ENCODE measurements at places on chromosomes 5 and 9.

DNA sequence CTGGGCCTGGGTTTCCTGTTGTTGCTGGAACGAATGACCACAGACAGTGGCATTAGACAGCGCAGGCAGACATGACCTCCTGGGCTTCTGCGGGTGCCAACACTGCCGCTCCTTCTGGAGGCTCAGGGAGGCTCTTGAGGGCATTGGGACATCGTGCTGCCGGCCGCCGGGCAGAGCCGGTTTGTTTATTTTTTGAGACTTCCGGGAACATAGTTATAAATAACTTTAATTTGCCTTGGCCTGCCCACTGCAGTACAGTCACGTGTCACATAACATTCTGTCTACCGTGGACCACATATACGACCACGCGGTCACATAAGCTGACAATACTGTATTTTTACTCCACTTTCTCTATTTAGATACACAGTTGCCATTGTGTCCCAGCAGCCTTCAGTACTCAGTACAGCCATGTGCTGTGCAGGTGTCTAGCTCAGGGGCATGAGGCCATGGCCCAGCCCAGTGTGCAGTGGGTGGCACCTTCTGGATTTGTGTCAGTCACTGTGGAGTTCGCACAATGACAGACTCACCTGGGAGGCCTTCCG is 8.2 kb upstream of the TOR4A start:
- DNase-seq: no peak

DNA sequence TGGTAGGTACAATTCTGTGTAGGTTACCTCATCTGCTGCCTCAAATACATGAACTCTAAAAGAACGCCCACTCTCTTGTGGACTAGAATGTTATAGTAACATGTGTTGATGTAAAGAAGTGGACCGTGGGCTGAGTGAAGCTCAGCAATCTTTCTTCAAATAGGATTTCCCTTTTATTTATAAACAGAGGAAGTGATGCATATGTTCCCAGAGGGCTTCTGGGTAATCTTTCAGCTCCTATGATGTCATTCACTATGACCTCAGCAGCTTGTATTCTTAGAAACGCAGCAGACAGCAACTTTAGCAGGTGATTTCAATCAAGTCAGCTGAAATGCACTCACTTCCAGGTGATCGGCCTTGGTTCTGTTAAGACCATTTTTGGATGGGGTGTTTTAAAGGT is 14.4 kb downstream of the F2RL2 start:
- peak; percentile 70 for DNase-seq

GRCh38 chr9:70143394-70144130 is 99.9 kb downstream of the MAMDC2 start:
- DNase-seq: no peak

GRCh38 chr5:107674655-107675054 is 3.9 kb upstream of the EFNA5 start:
- peak; percentile 66 for DNase-seq

DNA sequence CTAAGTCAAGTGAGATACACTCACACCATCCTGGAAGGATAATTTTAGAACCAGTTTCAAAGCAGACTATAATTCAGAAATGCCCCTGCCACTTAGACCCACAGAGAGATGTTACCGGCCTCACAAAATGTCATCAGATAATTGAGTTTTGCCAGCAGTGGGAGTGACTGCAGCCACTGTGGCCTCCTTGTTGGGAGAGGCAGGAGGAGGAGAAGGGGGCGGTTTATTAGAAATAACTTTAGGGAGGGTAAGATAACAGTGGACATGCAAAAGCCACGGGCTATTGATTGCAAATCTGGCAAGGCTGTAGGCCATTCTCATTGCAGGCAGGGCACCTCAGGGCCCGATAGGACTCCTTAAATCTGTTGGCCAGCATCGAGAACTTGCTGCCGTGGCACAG is 13.4 kb downstream of the GRXCR2 start:
- DNase-seq: no peak

- DNase-seq: no peak
Observed at GRCh38 chr9:100534401-100534800, 43.5 kb upstream of the CAVIN4 start.

GRCh38 chr9:38700695-38701094 is 19.2 kb downstream of the FAM240B start:
- peak; percentile 22 for DNase-seq

DNA sequence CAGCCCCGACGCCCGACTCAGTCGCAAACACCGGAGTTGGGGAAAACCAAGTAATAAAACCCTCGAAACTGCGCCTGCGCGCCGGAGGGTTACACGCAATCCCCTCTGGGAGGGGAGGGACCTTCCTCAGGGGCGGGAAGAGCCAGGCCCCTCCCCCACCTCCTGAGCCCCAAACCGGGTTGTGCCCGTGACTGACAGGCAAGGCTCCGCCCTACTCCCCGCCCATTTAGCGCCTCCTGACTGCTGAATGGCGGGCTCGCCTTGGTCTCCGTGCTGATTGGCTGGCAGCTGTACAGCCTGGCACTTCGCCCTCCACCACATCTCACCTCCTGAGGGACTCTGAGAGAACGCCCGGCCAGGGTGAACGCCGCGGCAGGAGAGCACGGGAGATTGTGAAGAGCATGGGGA is at the start of gene PRDM9:
Gene PRDM9 (plus strand): TSS at position 332 of the 408 bp plus-strand sequence. CDS start 1,425 bp downstream, outside the sequence.
- peak; percentile 62 for DNase-seq

- no peak for DNase-seq
Observed at GRCh38 chr9:117412841-117413240, 2.0 kb downstream of the ASTN2 start.

GRCh38 chr9:125989524-125990180 is 242.5 kb downstream of the PBX3 start:
- no peak for DNase-seq

GRCh38 chr9:70576116-70576515 is 161.7 kb upstream of the KLF9 start:
- DNase-seq: no peak

- no peak for DNase-seq
Observed at GRCh38 chr9:138098908-138099791, 221.6 kb downstream of the CACNA1B start.

DNA sequence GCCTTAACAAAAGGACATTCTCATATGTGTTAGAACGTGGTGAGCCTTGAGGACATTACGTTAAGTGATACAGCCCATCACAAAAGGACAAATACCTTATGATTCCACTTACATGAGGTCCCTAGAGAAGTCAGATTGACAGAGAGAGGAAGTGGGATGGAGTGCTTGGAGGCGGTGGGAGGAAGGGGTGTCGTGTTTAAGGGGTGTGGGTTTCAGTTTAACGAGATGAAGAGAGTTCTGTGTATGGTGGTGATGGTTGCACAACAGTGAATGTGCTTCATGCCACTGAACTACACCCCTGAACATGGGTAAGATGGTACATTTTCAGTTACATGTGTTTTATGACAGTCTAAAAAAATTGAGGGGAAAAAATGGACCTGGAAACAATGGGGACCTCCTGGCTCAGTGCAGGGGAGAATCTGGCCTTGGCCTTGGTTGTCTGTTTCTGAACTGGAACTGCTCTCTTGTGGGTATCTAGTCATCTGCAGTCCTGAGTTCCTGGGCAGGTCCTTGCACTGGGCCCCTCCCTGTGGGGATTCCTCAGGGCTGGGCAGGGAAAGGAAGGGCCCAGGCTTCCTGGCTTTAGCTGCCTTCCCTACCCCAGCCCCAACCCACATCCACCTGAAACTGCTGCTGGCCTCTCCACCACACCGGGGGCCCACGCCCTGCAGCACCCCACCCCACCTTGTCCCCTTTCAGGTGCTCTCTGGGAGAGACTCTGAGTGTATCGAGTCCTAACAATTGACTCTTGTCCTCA is 17.8 kb downstream of the LRRC8A start:
- no peak for DNase-seq

GRCh38 chr9:18699764-18700163 is 225.8 kb downstream of the ADAMTSL1 start:
- no peak for DNase-seq

DNA sequence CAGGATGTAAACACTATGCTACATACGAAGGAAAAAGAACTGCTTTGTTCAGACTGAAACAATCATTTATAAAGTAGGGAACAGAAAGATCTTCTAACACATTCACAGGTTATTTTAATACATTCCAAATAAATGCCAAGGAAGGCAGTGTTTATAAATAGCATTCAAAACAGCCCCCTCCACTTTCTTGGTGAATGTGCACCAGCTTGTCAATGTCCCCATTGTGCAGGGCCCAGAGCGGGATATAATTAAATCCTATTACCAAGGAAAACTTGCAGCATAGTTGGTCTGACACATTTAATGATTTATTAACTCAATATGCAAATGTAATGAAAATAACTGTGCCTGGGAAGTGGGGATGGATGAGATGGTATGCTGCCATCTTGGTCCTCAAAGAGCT is 135.9 kb upstream of the RAD23B start:
- no peak for DNase-seq

GRCh38 chr5:137073189-137073588 is 425.9 kb downstream of the SPOCK1 start:
- DNase-seq: peak; percentile 46

DNA sequence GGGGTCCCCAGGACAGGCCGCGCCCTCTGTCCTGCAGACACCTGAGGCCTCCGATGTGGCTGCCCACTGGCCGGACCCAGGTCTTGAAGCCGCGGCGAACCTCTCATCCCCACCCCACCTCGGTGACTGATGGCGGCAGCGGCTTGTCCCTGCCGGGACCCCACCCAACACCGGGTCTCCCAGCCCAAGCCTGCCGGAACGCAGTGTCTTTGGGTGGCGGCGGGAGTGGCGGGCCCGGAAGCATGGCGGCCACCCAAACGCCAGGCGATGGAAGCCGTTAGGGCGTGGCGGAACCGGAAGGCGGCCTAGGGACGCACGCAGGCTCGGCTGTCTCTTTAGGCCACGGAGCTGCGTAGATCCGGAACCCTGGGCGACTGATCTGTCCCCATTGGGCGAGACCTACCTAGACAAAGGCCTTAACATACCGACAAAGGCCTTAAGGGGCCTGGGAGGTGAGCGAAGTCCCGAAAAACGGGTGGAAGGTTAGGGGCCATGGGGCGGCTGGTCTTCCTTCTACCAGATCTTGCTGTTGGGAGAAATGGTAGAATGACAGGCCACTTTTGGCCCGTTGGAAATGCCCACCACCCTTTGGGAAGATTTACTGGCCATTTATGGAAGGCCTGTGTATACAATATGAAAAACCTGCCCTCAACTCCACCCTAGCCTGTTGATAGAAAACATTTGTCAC is 94.6 kb upstream of the SMC2 start:
- DNase-seq: no peak

- no peak for DNase-seq
Observed at GRCh38 chr5:50766462-50766861, 100.0 kb downstream of the PARP8 start.

GRCh38 chr5:41748631-41749030 is 121.6 kb downstream of the OXCT1 start:
- DNase-seq: peak; percentile 62

DNA sequence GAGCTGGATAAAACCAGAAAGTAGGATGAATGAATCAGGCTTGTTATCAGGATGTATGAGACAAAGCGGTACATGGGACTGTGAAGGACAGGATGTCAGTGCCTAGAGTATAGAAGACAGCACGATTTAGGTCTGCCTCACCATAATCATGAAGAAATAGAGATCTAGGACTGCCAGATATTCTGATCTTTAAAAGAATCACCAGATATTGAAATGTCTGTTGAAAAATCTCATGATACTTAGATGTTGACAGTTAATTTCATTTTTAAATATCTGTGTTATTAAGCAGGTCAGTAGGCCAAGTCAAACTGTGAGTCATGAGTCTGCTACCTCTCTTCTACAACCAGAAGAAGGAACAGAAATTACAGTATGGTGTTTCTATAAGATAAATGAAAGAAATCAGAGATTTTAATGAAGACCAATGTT is 65.0 kb downstream of the ST8SIA4 start:
- DNase-seq: no peak

DNA sequence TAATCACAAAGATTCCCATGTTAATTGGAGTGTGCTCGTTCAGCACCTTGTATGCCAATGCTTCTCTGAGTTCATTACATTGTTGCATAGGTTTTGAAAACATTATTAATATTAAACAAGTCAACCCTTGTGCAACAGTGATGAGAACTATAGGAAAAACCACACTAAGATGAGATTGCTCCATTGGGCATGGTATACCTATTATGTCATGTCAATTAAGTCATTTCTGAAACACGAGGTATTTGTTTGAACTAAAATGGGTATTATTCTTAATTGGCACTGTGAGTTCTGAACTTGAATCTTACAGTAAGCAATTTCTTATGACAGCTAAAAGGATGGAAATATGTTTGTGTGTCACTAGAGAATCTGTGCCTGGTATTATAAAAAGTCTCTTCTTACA is 447.7 kb downstream of the EFNA5 start:
- DNase-seq: no peak

DNA sequence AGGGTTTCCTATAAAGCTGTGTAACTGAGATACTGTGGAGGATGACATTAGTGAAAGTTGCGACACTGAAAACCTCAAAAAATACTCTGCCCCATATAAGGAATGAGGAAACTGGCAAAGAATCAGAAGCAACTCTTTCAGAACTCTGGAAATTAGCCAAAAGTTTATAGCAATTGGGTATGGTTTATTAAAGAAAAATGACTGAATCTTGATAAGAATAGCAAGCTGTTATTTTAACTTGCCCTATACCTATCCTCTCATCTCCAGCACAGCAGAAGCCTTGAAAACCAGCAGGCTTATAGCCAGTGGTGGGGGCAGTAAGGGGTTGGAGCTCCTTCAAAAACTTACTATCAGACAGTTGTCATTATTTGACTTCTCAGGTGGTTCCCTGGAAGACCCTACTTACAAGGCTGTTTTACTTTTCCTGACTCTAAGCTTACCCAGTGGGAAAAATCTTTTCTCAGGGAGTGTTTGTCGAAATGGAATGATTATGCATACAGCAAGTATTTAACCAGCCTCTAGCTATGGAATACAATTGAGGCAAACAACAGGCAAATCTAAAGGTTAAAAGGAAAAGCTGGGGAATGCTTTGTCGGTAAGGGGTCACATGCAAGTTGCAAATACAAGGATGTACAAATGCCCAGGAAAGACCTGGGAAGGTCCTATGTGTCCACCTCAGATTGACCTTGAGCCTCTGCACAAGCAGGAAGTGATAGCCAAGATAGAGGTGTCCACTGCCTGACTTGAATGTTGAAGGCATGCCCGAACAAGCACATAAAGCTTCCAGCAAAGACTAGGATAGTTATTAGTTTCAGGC is 21.0 kb upstream of the FAM151B start:
- peak; percentile 23 for DNase-seq

DNA sequence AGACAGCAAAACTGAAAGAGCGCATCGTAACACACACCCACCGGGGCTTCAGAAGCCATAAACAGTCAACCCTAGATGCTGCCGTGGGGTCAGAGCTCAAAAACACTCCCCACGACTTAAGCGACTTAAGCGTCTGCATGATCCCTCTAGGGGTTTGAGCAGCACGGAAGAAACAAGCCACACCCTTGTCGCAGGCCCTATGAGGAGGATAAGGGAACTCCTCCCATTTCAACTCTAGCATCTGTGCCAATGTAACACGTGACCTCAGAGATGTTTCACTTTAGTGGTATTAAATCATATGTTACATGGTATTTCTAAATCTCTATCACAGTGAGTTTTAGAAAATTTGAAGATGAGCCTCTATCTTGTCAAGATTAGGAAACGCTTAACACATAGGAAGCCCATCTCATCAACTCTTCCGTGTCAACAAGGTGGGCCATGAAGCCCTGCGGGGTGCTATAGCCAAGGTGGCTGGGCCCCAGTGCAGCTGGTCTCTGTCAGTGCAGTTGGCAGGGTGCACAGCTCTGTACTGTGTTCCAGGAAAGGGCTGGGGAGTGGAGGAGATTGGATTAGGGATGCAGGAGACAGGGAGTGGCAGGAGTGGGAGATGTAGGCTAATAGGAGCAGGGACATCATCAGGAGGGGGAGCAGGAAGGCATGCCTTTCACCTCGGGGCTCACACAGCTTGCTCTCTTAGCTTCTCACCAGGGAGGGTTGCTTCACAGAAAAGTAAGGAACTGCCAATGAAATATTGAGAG is 33.1 kb downstream of the ZCCHC9 start:
- DNase-seq: no peak
